Large intestine (tissue), 12 donors: ENCODE measurements at places on chromosomes 5 and 9. TPM values are rescaled to one million over a fixed set of nuclear protein-coding genes. Genes with fewer than 3 reads are reported as not detected.

GRCh38 chr9:97722331-97722730 is 25.2 kb upstream of the XPA start:
- no peaks in the 10 kb centered on the region for H3K27me3 ChIP-seq
- H3K27ac ChIP-seq: no peak overlapping the region
- DNase-seq: no peak
- H3K36me3 ChIP-seq: no peaks in the 10 kb centered on the region

DNA sequence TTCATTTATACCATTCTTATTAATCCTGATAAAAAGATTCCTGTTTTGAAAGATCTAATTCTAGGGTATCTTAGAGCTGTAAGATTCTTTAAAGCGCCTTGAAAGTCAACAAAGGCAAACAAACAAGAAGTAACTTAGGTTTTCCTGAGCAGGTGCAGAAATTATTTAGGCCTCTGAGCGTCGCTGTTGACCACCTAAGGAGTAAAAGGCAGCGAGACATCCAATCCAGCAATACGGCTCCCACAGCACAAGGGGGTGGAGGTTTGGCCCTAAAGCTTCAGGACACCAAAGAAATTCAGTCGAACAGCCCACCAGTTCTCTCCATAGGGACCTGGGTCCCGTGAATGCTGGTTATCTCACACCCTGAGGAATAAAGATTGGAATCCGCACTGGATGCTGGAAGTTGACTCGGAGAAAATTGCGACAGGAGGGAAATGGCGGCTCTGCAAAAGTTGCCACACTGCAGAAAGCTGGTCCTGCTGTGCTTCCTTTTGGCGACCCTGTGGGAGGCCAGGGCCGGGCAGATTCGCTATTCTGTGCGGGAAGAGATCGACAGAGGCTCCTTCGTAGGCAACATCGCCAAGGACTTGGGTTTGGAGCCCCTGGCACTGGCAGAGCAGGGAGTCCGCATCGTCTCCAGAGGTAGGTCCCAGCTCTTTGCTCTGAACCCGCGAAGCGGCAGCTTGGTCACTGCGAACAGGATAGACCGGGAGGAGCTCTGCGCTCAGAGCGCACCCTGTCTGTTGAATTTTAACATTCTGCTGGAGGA is at the start of gene PCDHGA2:
Gene PCDHGA2, plus strand, starts transcription at position 223 of the 769 bp plus-strand sequence.
- H3K27me3 ChIP-seq: peaks cover 30% of the 10 kb centered on the region
- DNase-seq: no peak
- H3K4me1 ChIP-seq: no peaks in the 10 kb centered on the region
- no peaks in the 10 kb centered on the region for H3K36me3 ChIP-seq
- H3K4me3 ChIP-seq: peak within 1 kb of the TSS; percentile 10

DNA sequence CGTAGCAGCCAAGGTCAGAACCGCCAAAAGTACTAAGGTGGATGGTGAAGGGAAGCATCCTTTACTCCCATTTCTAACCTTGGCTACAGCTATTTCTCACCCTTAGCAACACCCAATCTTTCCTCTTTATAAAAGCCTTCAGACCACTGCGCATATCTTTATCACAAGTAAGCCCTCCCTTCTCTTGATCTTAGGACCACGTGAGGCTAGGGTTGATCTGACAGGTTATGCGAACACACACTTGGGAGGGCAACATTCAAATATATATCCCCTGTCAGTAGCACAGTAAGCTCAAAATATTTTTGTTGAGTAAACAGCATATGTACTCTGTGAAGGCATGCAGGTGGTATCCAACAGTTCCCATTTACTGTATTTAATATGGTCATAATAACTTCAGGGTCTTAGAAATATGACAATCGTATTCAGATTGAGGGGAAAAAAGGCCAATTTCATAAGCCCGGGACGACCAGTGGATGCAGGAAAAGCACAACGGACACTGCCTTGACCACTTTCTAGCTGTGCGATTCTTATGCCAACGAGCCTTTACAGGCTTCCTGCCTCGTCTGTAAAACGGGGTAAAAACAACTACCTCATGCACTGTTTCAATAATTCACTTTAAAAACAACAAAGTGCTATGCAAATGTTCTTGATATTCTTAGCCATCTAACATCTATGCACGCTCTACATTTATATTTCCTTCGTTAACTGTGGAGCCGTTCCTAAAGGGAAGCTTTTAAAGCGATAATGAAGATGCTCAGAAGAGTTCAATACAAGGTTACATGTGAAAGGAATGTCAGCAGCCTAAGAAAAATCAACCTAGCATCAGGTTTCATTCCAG is 1.3 kb downstream of the ARSB start:
- peaks cover 10% of the 10 kb centered on the region for H3K4me1 ChIP-seq
- DNase-seq: peak; percentile 14
- peak overlapping the region; percentile 60 for H3K4me3 ChIP-seq
- peak overlapping the region; percentile 90 for H3K27ac ChIP-seq
- no peaks in the 10 kb centered on the region for H3K36me3 ChIP-seq

- H3K27me3 ChIP-seq: no peaks in the 10 kb centered on the region
- H3K27ac ChIP-seq: no peak overlapping the region
- no peaks in the 10 kb centered on the region for H3K4me1 ChIP-seq
- no peak for DNase-seq
- H3K4me3 ChIP-seq: no peak overlapping the region
- no peaks in the 10 kb centered on the region for H3K36me3 ChIP-seq
Observed at GRCh38 chr5:111144352-111144930, 52.3 kb downstream of the WDR36 start.

GRCh38 chr5:122035913-122036312 is 42.1 kb downstream of the LOX start:
- H3K4me1 ChIP-seq: peaks cover 32% of the 10 kb centered on the region
- H3K36me3 ChIP-seq: no peaks in the 10 kb centered on the region
- H3K27me3 ChIP-seq: no peaks in the 10 kb centered on the region

GRCh38 chr9:89670114-89670513 is 65.3 kb downstream of the GADD45G start:
- H3K4me3 ChIP-seq: no peak overlapping the region
- no peaks in the 10 kb centered on the region for H3K36me3 ChIP-seq
- peak; percentile 83 for DNase-seq
- H3K27me3 ChIP-seq: no peaks in the 10 kb centered on the region
- peaks cover 44% of the 10 kb centered on the region for H3K4me1 ChIP-seq

DNA sequence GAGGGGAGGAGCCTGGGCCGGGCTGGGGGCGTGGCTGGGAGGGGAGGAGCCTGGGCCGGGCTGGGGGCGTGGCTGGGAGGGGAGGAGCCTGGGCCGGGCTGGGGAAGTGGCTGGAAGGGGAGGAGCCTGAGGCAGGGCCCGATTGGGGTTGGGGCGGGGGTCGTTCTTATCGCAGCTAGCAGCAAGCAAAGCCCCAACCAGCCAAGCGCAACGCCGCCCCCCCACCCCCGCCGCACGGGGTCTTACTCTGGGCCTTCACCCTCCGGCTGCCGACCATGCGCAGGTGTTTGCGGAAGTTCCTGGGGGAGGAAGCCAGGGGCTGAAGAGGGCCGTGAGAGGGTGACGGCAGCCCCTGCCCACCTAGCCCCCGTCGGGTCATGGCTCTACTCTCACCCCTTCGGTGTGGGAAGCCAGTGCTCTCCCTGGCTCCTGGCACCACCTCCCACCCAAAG is 5.0 kb downstream of the NSMF start:
- peaks cover 22% of the 10 kb centered on the region for H3K4me1 ChIP-seq
- H3K27ac ChIP-seq: peak overlapping the region; percentile 85
- peaks cover 26% of the 10 kb centered on the region for H3K36me3 ChIP-seq
- peak overlapping the region; percentile 68 for H3K4me3 ChIP-seq

EQTN gene
- 0.34 TPM for polyA plus RNA-seq

HK3 gene
- polyA plus RNA-seq: 0.28 TPM

DNA sequence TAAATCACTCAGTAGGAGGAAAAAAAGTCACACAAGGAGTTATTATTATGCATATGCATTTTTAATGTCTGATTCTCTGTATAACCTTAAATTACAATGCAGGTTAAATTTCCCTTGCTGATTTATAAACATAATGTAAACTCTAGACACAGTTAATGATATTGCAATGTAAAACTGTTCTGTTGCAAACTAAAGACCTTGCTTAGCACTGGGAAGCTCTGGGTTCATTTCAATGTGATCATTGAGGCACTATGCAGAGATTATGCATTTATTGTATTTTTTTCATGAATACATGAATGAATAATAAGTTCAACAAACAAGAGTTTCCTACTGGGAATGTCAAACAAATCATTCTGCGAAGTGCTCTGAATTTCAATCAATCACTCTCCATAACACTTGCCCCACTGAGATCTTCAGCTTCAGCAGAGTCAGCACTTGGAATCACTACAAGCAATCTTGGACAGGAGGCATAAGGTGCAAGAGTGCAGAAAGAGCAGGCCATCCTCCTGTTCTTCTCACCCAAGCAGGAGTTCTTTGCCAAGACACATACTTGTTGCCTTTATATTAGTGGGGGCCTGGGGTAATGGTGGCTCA is 232.1 kb downstream of the CSNK1G3 start:
- H3K27me3 ChIP-seq: no peaks in the 10 kb centered on the region
- H3K36me3 ChIP-seq: no peaks in the 10 kb centered on the region
- H3K27ac ChIP-seq: no peak overlapping the region
- no peaks in the 10 kb centered on the region for H3K4me1 ChIP-seq
- no peak overlapping the region for H3K4me3 ChIP-seq

NNT gene
- polyA plus RNA-seq: 50.7 TPM

DNA sequence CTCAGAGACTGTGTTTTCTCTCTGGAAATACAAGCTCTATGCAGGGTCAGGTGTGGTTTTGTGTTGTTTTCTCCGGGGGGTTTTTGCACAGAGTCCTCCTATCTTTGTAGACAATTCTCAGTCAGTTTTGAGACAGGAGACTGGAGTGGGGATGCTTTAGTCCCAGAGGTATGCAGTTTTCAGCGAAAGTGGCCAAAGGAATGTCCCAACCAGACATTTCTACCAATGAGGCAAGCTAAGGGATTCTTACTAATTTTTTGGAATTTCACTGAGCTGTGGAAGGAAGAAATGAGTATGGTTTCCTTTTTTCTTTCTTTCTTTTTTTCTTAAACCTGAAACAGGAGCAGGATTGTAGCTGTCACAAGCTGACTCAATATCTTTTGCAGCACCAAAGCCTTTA is 35.3 kb upstream of the PLPP1 start:
- DNase-seq: no peak
- H3K27me3 ChIP-seq: no peaks in the 10 kb centered on the region
- H3K4me1 ChIP-seq: no peaks in the 10 kb centered on the region
- H3K4me3 ChIP-seq: no peak overlapping the region
- H3K36me3 ChIP-seq: no peaks in the 10 kb centered on the region
